ENCODE measurements at places on chromosomes 1 and 21.

DNA sequence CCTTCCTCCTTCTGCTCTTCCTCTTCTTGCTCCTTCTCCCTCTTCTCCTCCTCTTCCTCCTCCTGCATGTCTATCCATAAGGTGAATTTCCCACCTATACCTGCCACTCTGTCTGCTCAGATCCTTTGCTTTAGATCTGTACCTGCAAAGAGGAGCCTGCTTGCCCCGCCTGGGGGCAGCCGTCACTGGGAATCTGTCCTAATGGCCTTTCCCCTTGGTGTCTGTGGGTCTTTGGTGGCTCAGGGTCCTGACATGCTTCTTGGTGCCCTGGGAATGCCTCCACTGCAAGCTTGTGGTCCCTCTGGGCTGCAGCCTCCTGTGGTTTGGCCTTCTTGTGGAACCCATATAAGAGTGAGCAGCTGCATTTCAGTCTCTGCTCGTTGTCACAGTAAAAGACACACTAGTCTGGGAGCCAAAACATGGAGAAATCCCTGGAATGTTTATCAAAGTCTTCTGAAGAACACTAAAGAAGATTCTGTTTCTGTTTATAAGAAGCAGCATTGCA, 79.5 kb upstream of the CSF3R start:
- no peak for DNase-seq

GRCh38 chr21:41967708-41968107, 13.9 kb upstream of the C2CD2 start:
- DNase-seq, result no peak

DNA sequence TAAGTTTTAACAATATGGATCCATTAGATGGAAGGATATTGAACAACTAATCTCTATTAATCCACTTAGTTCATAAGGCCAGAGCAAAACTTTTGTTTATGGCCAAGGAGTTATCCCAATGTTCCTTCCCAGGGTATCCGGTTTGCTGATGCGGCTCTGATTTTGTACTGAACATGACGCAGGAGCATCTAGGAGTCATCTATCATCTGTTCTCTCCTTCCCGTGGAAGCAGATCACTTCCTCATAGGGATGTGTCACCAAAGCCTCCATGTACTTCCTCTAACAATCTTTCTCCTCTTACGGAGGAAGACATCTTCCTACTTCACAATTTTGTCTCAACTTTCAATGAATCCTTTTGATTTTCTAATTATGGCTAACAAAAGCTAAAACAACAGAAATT, 206.6 kb downstream of the APP start:
- no peak for DNase-seq

DNA sequence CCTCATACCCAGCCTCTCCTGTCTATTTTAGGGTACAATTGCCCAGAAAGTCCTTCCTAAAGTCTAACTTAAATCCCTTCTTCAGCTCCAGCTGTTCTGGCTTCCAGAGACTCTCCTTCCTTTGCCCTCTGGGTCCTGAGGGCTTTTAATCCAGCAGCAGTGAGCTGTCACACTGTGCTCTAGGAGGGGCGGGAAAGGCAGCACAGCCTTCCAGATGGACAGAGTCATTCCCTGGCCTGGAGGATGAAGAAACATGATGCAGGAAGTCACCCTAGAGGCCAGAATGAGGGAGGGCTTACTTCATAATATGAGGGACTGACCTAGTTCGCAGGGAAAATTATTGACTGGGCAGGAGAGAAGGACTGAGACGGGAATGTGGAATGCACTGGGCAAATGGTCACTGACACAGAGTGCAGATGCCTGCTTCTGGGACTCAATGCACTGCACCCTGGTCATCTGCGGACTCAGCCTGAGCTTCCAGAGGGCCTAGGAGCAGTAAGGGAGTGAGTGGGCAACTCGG, 1.3 kb downstream of the SH2D2A start:
- DNase-seq, result no peak

DNA sequence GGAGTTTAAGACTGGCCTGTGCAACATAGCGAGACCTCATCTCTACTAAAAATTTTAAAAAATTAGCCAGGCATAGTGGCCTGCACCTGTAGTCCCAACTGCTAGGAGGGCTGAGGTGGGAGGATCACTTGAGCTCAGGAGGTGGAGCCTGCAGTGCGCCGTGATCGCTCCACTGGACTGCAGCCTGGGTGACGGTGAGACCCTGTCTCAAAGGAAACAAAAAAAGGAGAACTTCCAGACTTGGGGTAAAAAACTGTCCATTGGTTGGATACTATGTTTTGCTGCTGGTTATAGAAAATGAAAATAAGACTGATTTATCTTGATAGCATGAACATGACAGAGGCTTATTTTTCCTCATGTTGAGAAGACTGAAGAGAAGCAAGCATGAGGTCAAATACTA, 79.4 kb downstream of the WDR4 start:
- DNase-seq, result no peak

- no peak for DNase-seq
Measured at GRCh38 chr1:165387505-165387904, 31.0 kb upstream of the LMX1A start.

GRCh38 chr1:17943506-17943905, 164.1 kb upstream of the IGSF21 start:
- DNase-seq, result no peak

GRCh38 chr1:201503397-201504176, 3.3 kb downstream of the CSRP1 start:
- no peak for DNase-seq

- no peak for DNase-seq
Measured at GRCh38 chr1:58136387-58136786, 410.1 kb downstream of the OMA1 start.

DNA sequence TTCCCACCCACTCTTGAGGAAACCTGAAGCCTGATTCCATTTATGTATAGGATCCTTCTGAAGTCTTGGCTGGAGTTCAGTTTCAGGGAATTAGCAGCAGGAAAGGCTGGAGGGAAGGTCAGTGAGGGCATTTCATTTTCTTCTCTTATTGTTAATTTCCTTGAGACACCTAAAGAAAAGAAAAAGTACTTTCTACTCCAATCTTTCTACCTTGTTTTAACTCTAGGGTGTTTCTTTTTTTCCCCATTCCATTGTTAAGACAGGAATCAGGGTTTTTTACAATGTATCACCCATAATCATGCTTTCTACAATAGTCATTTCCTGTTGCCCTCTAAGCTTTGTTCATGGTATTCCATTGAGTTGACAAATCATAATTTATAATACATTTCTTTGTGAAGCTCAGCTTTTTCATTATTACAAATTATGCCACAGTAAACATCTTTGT, 27.4 kb downstream of the SNRPE start:
- DNase-seq, result no peak

- no peak for DNase-seq
Measured at GRCh38 chr21:28633839-28634555, 358.7 kb downstream of the LTN1 start.

GRCh38 chr1:181159451-181160140, 71.1 kb downstream of the IER5 start:
- DNase-seq, result no peak

- no peak for DNase-seq
Measured at GRCh38 chr1:168664069-168664834, 64.8 kb downstream of the DPT start.

DNA sequence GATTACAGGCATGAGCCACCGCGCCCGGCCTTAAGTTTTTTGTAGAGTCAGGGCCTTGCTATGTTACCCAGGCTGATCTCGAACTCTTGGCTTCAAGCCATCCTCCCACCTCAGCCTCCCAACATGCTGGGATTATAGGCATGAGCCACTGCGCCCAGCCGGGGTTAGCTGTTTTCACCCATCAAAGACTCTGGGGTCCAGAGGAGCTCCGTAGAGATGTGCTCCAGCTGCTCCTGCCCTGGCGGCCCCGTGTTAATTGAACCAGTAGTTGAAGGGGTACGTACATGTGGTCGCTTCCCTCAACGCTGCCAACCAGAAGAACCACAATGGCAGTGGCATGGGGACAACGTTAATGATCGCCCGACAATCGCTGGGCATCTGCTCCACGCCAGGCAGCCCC, 72.0 kb downstream of the NPHP4 start:
- DNase-seq, result no peak

DNA sequence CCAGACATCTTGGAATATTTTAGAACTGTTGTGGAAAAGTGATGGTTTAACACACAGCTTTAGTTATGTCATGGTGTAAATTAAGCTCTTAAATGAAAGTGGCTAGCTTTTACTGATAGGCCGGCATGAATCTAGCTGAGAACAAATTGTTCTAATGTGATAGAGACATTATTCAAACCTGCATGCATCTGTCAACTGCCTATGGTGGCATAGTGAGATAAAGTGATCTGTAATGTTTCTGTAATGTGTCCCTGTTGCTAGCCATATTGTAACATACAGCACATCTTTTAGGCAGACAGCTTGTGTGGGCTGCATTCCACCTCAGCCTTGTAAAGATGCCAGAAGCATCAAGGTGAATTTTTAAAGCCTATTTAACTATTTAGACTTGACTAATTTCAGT, 16.0 kb downstream of the LRIG2 start:
- DNase-seq, result no peak

- DNase-seq, result no peak
Measured at GRCh38 chr1:235181561-235182245, 20.7 kb upstream of the RBM34 start.

- DNase-seq, result no peak
Measured at GRCh38 chr1:63824451-63824850, 50.6 kb downstream of the ROR1 start.

GRCh38 chr1:30274173-30274970, 449.0 kb downstream of the MATN1 start:
- DNase-seq, result no peak

GRCh38 chr1:244316986-244317655, 134.6 kb downstream of the ADSS2 start:
- no peak for DNase-seq

- no peak for DNase-seq
Measured at GRCh38 chr1:95034506-95034905, 38.2 kb downstream of the ALG14 start.

GRCh38 chr21:32812035-32812434, 40.5 kb upstream of the PAXBP1 start:
- DNase-seq, result no peak

DNA sequence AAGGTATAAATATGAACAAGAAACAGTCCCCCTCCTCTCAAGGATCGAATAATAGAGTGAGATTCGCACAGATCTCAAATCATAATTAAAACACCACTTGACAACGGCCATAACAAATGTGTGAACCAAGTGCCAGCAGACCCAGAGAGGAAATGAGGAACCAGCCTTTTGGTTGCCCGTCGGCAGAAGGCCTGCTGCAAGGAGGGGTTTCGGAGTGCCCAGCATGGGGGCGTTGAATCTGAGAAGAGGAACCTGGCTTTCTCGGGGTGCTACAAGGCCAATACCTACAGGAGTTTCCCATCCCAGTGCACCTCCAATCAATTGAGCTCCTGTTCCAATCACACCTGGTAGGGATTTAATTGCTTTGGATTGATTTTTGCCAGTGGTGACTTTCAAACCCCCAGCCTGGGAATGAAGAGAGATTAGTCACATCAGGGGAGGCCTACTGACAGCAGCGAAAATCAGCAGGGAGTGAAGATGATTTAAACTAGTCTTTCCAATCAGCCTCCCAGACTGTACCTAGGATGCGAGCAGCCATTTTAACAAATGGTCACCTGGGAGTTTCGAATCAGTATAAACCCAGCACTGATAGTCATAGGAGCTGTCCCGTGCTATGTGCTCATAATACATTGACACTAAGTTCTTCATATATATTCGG, 263.8 kb downstream of the KAZN start:
- no peak for DNase-seq

DNA sequence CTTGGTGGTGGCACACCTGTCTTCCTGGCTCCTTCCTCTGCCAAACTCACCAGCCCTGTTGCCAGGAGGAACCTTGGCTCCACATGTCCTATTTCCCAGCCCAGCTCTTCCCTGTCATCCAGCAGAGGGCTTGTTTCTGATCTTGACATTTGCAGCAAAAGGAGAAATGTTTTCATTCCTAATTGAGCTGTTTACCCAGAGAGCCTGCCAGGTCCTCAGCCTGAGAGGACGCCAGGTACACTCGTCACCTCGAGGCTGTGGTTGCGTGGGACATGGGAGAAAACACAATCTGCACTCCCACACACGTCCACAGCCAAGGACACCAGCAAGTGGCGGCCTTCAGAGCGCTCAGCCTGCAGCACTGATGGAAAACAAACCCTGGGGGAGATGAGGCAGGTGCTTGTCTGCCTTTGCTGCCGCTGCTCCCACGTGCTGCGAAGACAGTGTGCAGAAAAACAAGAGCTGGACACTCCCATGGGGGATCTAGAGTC, 132.8 kb upstream of the CD34 start:
- DNase-seq, result no peak

- DNase-seq, result no peak
Measured at GRCh38 chr1:43418858-43419257, 29.2 kb downstream of the SZT2 start.

DNA sequence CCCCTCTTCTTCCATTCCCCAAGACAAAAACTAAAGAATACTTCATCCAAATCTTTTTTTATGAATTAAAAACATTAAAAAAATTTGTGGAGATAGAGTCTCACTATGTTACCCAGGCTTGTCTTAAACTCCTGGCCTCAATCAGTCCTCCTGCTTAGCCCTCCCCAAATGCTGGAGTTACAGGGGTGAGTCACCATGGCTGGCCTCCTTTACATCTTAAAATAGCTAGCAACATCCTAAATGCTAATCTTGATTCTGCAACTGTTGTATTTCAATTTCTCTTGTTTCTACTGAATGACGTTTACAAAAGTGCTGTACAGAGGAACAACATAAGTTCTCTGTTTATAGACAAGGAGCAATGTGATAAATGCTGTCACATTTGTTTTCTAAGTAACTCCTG, 483.5 kb downstream of the ADGRL2 start:
- no peak for DNase-seq

Data from activated naive CD8-positive, alpha-beta T cell treated with anti-CD3 and anti-CD28 coated beads, Interleukin-2, amount 50 U/mL, for 16 hours (primary cell).